Testis (tissue), 5 donors: ENCODE measurements at places on chromosomes 3 and 15.

DNA sequence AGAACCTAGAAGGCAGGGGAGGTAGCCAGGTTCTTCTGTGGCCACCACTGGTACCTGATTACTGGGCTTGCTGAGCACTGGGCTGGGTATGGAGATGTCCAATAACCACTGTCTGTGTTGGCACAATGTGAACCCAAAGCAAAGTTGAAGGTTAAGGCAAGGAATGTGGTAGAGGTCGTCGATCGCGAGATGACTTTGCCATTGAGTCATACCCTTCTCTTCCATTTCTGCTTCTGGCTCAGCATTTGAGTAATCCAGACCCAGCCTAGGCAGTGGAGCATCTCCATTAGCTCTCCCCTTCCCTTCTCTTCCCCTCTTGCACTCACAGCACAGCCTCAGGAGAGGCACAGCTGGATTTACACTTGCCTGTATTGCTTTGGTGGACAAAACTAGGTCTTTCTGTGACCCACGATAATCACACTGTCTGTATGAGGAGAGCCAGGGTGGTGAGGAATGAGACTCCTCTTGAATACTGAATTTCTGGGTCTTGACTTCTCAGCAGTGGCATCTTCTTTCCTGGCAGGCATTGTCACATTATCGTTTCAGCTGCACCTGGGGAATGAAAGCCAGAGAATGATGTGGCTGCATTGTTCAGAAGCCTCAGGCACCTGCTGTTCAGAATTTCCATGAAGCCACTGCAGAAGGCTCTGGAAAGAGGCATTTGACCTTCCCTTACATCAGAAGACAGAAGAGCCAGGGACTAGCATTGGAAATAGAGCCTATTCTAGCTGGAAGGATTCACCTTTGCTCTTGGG, 272.6 kb downstream of the PDCD6IP start:
- DNase-seq: no peak

GRCh38 chr3:17544632-17545031, 197.8 kb downstream of the TBC1D5 start:
- DNase-seq: no peak

DNA sequence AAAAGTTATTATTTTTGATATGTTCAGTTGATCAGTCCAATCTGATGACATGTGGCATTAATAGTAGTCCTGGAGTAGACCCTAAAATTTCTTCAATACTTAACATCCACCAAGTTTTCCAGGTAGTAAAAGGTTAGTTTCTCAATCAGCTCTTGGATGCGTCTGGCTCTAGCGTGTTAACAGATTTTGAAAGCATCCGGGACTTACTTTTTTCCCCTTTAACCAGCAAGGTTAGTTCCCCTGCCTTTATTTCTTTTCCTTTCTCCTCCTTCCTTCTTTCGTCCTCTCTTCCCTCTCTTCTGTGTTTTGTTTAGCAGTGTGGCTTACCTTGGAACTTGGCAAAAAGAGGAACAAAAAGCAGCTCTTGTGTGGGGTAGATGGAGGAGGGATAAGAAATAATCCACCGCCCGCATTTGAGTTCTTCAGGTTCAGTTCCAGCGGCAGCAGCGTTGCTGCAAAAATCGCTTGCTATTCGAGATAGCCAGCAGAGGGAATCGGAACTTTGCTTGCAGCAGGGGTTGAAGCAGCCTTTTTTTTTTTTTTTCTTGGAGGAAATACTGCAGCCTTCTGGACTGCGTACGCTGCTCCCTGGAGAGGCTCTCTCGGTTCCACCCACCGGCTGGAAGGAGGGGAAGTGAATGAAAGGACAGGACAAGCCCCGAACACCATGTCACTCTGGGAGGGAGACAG, at the start of gene RBMS3:
TSS of gene RBMS3 (plus strand) at position 668 of the 690 bp plus-strand sequence.
- DNase-seq: peak; percentile 91

- DNase-seq: peak; percentile 7
Observed at GRCh38 chr15:88658972-88659931, 20.4 kb downstream of the ISG20 start.

DNA sequence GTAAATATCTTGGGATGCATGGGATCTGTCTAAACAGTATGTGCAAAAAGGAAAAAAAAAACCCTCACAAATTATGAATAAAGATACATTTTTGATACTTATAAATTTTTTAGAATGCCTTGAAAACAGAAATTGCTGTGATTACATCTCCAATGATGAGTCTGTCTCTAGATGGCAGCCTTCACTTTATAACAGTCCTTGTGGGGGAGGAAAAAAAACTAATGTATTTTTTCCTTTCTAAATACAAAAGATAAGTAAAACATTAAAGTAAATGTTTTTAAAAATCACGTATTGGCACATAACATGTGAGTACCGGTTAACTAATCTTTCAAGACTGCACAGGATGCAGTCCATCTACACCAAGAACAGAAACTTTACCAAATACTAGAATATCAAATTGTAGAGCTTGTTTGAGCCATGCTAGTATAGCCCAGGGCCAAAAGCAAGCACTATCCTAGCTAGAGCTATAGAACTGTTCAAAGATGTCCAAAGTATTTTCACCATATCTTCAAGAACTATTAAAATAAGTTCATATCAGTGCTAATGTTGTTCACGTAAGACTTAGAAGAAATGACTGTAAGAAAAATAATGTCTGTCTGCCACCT, 206.4 kb downstream of the STAG1 start:
- no peak for DNase-seq

GRCh38 chr3:49333091-49333490, 6.8 kb downstream of the USP4 start:
- no peak for DNase-seq

DNA sequence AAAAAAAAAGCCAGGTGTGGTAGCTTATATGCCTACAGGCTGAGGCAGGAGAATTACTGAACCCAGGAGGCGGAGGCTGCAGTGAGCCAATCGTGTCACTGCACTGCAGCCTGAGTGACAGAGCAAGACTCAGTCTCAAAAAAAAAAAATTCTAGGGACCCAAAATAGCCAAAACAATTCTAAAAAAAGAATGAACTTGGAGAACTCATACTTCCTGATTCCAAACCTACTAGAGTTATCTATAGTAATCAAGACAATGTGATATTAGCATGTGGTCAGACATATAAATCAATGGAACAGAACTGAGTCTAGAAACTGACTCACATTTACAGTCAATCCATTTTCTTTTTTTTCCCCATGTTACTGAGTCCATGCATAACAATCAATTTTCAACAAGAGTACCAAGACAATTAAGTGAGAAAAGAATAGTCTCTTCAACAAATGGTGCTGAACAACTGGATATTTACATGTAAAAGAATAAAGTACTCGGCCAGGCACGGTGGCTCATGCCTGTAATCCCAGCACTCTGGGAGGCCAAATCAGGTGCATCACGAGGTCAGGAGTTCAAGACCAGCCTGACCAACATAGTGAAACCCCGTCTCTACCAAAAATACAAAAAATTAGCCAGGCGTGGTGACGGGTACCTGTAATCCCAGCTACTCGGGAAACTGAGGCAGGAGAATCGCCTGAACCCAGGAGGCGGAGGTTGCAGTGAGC, 11.9 kb downstream of the PRKAR2A start:
- no peak for DNase-seq

GRCh38 chr3:105835606-105836005, 33.2 kb downstream of the CBLB start:
- no peak for DNase-seq

- peak; percentile 58 for DNase-seq
Observed at GRCh38 chr3:172595664-172596393, 72.6 kb upstream of the TNFSF10 start.

GRCh38 chr3:38143511-38143910, 5.0 kb downstream of the MYD88 start:
- DNase-seq: peak; percentile 8

- DNase-seq: no peak
Observed at GRCh38 chr15:74642348-74642733, 26.7 kb downstream of the CLK3 start.

- DNase-seq: no peak
Observed at GRCh38 chr3:136544532-136544931, 207.6 kb downstream of the STAG1 start.

DNA sequence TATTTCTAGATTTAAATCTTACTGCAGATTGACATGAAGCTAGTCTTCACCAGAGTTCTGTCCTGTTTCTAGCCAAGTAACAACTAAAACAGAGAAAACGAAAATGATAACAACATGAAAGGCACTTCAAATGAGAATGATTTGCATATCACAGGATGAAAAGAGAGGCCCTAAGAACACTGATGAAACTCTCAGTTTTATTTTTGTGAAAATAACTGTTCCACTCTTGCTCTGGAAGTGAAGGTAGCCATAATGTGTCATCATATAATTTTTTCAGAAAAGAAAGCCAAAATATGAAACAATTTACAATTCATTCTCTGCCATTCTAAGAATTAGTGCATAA, 274.4 kb downstream of the ADAMTSL3 start:
- no peak for DNase-seq

- no peak for DNase-seq
Observed at GRCh38 chr3:72722930-72723726, 125.1 kb downstream of the SHQ1 start.

- DNase-seq: no peak
Observed at GRCh38 chr3:104392327-104392726, 974.4 kb upstream of the ALCAM start.

DNA sequence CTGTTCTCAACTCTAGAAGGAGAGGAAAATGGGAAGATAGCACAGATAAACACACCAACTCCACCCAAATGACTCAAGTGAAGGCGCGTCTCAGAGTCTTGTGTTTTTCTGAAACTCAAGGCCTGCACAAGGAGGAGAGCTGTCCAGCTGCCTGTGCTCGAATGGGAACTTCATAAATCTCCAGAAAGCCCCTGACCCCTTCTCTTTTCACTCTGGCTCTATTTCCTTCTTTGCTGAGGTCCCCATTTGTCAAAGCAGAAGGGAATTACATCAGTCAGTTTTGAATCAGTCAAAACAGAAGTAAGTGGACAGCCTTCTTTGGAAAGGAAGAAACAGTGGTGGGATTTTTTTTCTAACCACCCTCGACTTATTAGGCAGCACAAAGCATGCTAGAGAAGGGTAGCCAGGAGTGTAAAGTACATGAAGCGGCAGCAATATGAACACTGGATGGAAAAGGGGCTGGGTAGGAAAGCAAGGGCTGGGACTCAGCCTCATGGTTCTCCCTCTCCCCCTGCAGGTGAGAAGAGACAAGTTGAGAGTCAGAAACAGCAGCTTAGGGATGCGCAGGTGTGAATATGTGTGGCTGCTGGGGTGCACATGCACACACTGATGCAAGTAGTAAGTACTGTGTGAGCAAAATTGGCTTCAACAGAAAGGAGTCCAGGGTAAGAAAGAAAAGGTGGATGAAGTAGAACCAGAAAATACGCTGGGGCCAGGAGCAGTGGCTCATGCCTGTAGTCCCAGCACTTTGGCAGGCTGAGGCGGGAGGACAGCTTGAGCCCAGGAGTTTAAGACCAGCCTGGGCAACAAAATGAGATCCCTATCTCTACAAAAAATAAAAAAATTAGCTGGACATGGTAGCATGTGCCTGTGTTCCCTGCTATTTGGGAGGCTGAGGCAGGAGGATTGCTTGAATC, 36.6 kb upstream of the MAGEF1 start:
- no peak for DNase-seq

- DNase-seq: no peak
Observed at GRCh38 chr3:14113965-14114635, 10.6 kb downstream of the CHCHD4 start.

GRCh38 chr3:177681852-177682251, 484.6 kb upstream of the TBL1XR1 start:
- no peak for DNase-seq

DNA sequence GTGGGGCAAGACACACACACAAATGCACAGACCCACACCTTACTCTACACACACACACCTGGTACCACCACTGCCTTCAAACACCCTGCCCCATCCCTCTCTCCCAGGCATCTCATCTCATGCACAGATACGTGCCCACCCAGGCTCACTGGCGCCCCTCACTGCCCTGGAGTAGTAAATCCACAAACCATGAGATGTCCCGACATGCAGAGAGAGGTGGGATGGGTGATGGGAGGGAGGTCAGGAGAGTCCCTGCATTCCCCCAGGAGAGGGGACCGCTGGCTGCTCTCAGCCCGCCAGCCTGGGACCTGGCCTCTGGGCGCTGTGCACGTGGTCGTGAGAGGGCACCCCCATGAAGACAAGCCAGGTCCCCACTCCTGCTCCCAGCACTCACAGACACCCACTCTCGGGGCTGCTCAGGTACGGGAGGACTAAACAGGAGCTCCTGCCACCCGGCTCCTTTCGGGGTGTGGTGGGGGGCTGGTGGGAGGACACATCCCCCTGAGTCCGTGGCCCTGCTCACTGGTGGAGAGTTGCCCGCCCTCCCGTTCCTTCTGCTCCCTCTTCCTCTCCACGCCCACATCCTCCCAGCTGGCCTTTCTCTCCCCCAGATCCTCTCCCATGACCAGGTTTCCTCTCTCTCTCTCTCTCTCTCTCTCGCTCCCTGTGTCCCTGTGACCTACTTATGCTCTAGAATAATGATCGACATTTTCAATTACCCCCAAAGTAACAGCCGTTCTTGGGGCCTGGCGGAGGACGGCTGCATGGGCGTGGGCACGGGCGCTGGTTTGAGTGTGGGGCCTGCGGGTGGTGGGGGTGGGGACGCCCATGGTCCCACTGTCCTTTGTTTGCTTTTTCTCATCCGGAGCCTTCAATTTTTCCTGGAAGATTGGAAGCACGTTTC, 18.9 kb upstream of the CSPG4 start:
- DNase-seq: peak; percentile 75

DNA sequence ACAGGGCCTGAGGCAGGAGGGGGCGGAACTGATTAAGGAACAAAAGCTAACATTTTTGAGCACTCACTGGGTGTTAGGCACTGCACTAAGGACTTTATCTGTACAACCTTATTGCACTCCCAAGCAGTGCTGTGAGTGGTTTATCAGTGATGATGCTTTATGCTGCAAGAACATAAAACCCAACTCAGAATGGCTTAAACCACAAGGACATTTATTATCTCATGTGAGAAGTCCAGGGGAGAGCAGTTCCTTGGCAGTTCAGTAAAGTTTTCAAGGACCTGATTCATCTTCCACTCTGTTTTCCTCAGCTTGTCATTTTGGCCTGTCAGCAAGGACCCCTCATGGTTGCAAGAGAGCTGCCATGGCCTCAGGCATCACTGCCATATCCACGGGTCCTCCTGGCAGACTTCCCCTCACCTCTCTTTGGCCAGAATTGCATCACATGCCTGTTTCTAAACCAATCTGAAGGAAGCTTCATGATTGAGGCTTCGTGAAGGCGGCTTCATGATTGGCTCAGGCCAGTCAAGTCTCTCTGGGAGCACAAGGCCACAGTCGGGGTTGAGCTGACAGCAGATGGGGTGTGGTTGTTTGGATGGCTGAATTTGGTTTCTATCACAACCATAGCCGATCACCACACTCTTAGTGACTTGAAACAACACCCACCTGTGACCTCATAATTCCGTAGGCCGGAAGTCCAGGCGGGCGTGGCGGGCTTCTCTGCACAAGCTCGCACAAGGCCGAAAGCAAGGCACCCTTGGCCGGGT, 15.8 kb downstream of the EFCC1 start:
- DNase-seq: no peak
